ENCODE measurements at places on chromosomes 16 and 17.
A peak's percentile ranks its signal among the peaks of the same experiment; 100 is the strongest.

GRCh38 chr17:27567563-27567859, 63.5 kb upstream of the LGALS9 start:
- no peak for DNase-seq

DNA sequence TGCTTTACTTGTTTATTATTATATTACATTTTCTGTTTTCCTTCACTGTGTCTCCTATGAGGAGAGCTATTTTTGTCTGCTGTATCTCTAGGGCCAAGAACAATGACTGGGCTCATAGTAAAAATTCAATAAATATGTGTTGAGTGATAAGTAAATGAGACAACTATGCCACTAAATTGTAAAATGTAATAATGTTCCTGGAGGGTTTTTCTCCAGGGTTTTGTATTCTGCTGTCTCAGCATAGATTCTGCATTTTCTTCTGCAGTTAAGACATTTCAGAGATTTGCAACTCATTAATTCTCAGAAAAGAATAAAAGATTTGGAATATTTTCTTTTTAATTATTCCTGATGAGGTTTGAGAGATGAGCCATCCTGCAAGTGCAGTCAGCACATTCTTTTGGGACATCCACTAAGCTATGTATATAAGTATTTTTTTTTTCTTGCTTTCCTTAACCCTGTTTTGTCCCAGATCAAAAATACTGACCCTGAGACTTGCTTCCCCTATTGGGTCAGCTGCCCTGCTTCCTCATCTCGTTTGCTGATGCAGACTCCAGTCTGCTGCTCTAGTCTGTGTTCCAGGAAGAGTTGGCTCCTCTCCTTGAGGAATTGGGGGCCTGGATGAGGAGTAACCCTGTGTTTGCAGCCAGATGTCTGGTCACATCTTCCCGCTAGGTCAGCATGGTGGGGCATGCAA, 122.9 kb downstream of the ABCA8 start:
- DNase-seq, result no peak

DNA sequence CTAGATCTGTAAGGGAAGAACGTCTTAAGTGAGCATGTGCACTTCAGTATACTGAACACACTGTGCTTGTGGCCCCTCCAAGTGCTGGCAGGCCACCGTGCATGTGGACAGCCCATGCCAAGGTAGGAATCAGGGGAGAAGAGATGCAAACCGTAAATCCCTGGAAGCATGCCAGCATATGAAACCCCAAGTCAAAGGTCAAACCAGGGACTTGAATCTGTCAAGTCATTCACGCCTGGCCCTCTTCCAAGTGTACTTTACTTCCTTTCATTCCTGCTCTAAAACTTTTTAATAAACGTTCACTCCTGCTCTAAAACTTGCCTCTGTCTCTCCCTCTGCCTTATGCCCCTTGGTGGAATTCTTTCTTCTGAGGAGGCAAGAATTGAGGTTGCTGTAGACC, 2.8 kb upstream of the ATXN2L start:
- no peak for DNase-seq

DNA sequence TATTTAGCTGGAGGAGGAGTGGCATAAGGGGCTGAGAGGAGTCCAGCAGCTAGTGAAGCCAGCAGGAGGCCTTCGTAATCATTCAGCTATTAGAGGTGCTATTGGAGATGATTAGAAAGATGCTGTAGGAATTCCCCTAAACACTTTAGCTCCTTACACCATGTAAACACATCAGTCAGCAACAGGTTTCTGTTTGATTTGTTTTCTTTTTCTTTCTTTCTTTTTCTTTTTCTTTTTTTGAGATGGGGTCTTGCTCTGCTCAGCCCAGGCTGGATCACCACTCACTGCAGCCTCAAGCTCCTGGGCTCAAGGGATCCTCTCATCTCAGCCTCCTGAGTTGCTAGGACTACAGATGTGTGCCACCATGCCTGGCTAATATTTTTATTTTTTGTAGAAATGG, 10.6 kb upstream of the SEPHS2 start:
- DNase-seq, result no peak

DNA sequence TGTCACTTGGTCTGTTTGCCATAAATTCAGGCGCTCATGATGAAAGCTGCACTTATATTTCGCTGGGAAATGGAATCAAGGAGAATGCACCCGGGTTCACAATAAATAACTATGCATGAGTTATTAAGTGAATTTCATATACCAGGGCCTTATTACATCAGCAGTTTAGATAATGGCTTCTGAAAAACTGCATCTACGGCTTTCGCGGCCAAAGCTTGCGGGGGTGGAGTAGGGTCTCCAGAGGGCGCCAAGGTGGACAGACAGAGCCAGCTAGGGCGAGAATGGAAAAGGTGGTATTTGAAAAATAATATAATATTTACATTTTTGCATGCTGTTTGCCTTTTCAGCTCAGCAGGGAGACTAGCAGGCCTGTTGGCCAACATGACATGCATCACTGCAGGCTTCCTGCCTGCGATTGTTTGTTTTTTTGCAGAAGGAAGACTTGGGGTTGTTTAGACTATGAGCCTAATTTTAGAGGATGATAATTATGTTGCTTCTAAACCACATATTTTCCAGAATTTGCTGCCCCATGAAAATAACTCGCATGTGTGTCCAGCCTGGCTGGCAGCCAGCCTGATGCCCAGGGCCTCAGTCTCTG, 173.8 kb upstream of the IRX3 start:
- no peak for DNase-seq

- DNase-seq, result no peak
These were observed 6.0 kb upstream of the CDR2L start for GRCh38 chr17:74981318-74981978.

DNA sequence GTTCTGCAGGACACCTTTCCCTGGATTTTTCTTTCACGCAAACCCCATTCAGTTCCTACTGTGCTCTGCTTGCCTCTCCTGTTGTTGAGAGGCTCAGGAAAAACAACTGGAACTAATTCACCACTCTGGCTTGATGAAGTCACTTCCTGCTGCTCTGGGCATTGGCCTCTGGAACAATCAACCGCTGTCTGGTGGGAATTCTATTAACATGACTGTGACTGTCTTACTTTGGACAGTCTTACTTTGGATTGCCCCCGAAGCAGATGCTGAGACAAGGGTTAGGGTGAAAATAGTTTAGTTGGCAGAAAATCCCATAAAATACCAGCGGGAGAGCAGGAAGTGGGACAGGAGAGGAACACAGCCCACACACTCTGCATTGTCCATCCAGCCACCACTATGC, 90.0 kb upstream of the HSBP1 start:
- no peak for DNase-seq

GRCh38 chr16:80804056-80804525, 307 bp downstream of the CDYL2 start:
- peak; percentile 16 for DNase-seq

GRCh38 chr17:40542558-40543411, 22.5 kb downstream of the CCR7 start:
- no peak for DNase-seq

- no peak for DNase-seq
These were observed 29.6 kb downstream of the XPO6 start for GRCh38 chr16:28182183-28182582.

DNA sequence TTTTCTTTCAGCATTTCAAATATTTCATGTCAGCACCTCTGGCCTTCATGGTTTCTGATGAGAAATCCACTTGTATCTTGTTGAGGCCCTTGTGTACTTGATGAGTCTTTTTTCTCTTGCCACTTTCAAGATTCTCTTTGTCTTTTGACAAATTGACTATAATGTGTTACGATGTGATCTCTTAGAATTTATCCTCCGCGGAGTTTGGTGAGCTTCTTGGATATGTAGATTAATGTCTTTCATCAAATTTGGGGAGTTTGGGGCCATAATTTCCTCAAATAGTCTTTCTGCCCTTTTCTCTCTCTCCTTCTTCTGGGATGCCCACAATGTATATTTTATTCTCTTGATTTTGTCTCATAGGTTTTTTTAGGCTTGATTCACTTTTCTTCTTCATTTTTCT, 96.0 kb downstream of the CHD9 start:
- no peak for DNase-seq

DNA sequence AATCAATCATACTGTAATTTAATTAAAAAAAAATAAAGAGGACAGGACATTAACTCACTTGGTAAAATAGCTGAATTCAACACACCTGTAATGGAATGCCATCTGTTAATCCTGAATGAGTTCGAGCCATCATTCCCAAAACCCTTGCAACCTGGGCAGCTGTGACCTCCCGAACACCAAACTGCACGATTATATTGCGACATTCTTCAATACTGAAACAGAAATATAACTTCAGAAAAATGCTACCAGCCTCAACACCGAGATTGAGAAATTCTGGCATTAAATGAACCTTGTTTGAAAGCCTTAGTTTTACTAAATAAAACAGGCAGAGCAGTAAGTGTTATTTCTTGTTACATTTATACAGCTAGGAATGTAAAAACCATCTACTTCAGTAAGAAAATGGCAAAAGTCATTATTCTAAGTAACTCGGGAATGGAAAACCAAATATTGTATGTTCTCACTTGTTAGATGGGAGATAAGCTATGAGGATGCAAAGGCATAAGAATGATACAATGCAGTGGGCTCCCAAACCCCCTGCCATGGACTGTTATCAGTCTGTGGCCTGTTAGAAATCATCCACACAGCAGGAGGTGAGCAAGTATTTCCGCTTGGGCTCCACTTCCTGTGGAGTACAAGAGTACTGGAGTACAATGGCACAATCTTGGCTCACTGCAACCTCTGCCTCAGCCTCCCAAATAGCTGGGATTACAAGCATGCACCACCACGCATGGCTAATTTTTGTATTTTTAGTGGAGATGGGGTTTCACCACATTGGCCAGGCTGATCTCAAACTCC, 46.5 kb downstream of the CNOT1 start:
- no peak for DNase-seq

DNA sequence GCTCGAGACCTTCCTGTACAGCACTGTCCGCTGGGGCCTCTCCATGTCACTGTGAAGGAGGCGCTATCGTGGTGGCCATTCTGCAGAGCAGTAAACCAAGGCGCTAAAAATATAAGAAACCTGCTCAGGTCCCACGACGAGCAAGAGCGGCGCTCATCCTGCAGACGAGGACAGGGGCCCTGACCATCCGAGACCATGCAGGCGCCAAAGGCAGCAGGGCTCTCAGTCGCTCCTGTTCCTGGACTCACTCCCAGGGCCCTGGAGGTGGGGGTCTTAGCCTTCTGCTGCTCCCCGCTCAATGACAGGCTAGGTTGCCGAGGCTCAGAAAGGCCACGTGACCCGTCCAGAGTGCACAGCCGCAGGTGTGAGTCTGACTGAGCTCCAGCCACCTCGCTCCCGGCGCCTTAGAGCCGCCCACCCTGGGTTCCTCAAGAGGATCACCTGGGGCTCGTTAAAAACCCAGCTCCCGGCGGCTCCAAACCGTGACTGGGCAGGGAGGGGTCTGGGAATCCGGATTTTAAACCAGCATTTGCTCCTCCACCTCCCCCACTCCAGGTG, 509 bp upstream of the ATP2C2 start:
- no peak for DNase-seq

- no peak for DNase-seq
These were observed 333.8 kb downstream of the SNX29 start for GRCh38 chr16:12310286-12310685.

DNA sequence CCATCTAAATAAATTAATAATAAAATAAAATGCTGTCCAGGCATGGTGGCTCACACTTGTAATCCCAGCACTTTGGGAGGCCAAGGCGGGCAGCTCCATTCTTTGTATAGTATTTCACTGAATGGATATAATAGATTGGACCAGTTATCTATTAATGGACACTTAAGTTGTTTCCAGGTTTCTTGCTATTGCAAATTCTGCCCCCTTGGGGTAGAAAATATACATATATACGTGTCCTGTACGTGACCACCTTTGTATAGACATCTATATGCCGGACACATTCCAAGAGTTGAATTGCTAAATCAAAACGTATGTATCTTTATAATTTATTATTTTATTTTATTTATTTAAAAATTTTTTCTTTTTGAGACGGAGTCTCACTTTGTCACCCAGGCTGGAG, 3.9 kb upstream of the EXOC7 start:
- DNase-seq, result no peak

DNA sequence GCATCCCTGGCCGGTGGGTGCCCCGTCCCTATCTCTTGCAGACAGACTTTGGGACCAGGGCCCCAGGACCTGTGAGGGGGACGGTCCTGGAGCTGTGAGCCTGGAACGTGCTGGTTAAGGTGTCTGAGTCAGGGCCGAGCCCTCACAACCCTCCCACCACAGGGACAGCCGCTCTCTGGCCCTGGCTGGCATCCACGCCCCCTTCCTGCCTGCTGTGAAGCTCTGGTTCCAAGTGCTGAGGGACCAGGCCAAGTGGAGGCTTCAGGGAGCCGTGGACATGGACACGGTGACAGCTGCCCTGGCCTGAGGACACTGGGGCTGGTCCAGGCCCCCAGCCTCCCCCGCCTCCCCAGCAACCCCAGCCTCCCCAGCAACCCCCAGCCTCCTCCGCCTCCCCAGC, 6.6 kb downstream of the TSR3 start:
- DNase-seq, result no peak

All from effector CD4-positive, alpha-beta T cell (primary cell).